ENCODE measurements at places on chromosomes 11 and 22.

DNA sequence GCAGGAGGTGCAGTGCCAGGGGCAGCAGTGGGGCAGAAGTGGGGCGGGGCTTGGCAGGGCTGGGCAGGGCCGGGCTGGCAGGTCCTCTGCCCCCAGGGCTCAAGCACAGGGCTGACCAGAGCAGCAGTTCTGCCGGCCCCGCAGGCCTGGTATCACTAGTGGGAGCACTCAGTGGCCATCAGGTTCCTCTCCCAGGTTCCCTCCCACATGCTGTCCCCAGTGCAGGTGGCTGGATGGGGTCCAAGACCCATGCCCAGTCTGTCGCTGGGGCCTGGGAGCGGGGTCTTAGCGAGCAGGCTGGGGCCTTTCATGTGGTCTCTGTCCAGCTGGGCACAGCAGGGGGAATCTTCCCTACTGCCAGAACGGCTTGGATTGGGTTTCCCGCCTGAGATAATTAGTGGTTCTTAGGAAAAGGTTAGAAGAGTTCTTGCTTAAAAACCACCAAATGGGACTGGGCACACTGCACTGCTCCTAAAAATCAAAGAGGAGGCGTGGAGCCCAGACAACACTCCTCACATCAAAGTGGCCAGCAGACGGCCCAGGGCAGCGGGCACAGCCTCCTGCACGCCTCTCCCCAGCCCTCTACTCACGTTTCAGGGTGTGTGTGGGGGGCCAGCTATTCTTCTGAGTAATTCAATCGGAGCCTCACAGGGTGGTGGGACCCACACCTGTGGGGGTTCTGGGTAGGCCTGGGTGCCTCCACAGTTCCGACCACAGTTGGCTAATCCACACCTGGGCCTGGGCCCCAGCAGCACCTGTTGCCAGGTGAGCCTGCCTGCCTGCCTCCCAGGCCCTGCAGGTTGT, 45.6 kb downstream of the TPCN2 start:
- no peak for DNase-seq

DNA sequence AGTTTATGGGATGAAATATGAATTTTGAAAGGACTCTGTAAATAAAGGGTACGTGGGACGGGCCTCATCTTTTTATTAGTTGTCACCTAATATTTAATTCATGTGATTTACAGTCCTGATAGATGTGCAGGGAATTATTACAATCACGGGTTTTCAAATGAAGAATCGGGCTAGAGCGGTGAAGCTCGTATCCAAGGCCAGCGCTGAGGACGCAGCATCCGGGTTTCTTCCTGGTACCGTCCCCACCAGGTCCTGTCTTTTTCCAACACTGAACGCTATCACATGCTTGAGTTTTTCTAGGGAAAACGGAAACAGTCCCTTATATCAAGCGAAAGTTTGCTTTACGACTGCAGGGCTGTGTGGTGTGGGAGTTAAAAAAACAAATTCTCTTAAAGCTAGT, 787 bp downstream of the SMDT1 start:
- DNase-seq = no peak

DNA sequence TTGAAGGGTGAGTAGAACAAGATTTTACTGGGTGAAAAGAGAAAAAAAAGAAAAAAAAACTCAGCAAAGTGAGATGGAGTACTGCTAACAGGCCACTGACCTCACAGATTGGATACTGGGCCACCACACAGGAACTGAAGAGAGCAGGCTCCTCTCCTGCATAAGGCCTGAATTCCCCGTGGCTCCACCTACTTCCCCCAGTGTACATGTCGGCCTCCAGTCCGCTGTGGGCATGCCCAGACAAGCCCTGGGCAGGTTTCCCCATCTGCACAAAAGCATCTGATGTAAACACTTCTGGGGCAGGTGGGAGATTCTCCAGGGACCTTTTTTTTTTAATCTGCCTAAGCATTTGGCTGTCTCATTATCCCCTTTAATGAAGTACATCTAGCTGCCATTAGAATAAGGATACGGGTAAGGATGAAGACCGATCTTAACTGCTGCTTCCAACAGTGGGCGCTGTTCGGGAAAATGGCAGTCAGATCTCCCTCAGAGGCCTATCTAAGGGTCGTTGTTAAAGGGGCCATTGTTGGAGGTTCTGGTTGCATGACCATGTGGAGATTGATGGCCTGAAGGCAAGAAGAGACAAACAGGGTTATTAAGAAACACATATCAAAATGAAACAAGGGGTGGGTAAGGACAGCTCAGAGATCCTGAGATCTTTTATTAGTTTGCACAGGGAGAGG, 48.5 kb downstream of the MS4A13 start:
- DNase-seq = no peak

- no peak for DNase-seq
Observed at GRCh38 chr11:72776844-72777754, 16.7 kb downstream of the STARD10 start.

- DNase-seq = no peak
Observed at GRCh38 chr22:17954860-17955587, 69.3 kb downstream of the MICAL3 start.
